ENCODE measurements at places on chromosomes 13 and 19.
A peak's percentile ranks its signal among the peaks of the same experiment; 100 is the strongest.

DNA sequence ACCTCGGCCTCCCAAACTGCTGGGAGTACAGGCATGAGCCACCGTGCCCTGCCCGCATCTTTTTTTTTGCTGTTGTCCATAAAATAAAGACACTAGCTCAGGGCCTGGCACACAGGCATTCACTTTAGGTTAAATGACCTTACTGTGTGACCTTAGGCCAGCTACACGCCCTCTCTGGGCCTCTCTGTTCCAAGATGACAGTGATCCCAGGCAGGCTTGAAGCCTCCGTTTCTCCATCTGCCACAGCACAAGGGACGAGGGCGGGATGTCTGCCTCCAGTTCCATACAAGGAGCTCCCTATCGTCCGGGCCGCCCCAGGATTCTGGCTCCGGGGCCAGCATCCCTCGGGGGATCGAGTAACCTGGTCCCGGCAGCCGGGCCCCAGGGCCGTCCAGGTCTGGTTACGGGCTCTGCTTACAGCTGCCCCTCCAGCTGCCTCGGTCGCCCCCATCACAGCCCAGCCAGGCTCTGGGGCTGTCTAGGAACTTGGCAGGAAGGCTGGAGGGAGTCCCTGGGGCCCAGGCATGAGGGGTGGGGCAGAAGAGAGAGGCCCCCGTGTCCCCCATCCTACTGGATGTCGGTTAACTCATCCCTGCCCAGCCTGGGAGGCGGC, 11.9 kb upstream of the SEMA6B start:
- no peak for DNase-seq

DNA sequence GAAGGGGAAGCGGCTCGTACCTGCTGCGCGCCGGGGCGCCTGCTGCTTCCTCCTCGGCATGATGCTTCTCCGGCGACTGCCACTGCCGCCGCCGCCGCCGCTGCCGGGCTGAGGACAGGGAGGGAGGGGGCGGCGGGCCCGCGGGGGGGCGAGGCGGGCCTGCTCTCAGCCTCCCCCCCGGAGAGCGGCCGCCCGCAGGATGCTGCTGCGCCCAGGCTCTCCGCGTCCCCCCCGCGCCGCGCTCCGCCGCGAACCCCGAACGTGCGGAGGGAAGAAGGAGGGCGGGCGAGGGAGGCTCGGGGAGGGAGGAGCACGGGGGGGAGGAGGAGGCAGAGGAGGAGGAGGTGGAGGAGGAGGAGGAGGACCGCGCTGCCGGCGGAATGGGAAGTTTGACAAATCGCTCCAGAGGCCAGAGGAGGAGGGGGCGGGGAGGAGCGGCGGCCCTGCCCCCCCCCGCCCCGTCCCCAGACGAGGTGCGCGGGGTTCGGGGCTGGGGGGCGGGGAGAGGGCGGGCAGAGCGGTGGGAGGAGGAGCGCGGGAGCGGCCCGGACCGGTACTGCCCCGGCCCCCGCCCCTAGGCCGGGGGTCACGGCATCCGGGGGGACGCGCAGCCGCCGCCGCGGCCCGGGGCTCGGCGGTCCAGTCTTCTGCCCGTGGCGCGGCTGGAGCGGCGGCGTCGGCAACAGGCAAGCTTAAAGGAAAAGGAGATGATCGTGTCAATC, at the start of gene TSHZ3:
Gene TSHZ3, minus strand, starts transcription at position 277 of the 722 bp plus-strand sequence. Its CDS starts 217 bp downstream, at position 60.
- DNase-seq = peak; percentile 51

DNA sequence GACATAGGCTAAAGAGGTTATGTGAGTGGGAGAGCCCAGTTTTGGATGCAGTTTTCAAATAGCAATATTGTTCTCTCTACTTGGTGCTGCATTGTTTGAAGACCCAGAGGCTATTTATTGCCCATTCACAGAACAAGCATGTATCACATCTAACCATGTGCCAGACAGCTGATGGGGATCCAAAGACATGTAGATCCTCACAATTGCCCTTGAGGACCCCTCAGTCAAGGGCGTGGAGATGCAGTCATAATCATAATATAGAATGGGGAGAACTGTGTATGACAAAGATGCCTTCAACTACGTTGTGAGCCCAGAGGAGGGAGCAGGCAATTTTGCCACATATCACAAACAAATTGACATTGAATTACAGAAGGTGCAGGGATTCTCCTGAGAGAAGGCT, 70.5 kb downstream of the NHLRC3 start:
- DNase-seq = no peak

DNA sequence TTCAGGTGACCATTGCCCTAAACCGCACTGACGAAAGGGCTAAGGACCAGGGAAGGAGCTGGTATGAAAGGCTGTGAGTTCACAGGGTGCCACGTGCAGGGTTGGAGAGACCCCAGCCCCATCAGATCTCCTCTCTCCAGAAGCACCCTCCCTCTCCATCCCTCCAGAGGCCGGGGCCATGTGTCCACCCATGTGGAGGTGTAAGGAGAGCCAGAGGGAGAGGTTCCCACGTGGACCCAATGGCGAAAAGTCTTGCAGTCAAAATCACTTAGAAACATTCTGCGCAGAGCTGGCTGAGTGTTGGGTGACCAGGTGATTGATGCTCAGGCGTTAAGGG, 168.3 kb downstream of the COL4A1 start:
- no peak for DNase-seq

DNA sequence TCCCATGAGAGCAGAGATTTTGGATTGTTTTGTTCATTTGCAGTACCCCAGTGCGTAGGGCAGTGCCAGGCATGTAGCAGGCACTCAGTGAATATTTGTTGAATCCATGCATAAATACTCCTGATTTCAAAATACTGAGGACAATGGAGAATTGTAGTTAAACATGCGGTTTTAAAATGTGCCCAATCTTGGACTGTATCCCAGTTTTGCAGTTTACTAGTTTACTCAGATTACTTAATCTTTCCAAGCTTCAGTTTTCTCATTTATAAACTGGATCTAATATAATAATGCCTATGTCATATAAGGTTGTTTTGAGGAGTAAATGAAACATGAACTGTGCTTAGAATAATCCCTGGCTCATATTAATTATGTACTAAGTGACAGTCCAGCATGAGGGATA, 39.0 kb downstream of the RCBTB2 start:
- DNase-seq = no peak

- DNase-seq = no peak
Observed at GRCh38 chr13:98875146-98875729, 102.6 kb downstream of the DOCK9 start.

DNA sequence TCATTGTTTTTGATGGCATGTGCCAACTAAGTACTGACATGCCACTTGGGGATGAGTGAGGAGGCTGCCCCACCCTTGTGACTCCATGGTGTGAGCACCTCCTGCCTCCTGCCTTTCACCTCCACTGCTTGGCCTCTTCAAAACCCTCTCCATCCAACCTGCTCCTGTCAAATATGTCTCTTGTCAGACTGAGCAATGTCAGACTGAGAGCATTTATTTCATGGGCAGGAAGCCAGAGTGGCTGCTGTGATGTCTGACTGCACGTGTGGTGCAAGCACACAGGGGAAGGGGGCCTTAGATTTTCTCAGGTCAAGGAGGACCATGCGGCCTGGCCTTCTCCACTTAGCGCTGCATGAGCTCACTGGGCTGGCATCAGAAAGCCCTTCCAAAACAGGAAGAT, 68.3 kb downstream of the STARD13 start:
- no peak for DNase-seq

DNA sequence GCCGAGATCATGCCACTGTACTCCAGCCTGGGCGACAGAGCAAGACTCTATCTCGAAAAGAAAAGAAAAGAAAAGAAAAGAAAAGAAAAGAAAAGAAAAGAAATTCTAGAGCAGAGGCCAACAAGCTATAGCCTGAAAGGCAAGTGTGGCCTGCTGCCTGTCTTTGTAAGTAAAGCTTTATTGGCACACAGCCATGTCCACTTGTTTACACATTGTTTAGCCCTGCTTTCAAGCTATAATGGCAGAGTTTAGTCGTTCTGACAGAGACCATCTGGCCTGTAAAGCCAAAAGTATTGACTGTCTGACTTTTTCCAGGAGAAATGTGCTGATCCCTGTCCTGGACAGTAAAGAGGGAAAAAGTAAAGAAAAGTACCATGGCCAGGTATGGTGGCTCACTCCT, 18.3 kb downstream of the NWD1 start:
- DNase-seq = no peak

- DNase-seq = no peak
Observed at GRCh38 chr13:113588394-113589111, 4.0 kb downstream of the TFDP1 start.

- no peak for DNase-seq
Observed at GRCh38 chr13:59771272-59771671, 392.5 kb downstream of the DIAPH3 start.

GRCh38 chr19:31532034-31532433, 182.8 kb upstream of the TSHZ3 start:
- DNase-seq = no peak

DNA sequence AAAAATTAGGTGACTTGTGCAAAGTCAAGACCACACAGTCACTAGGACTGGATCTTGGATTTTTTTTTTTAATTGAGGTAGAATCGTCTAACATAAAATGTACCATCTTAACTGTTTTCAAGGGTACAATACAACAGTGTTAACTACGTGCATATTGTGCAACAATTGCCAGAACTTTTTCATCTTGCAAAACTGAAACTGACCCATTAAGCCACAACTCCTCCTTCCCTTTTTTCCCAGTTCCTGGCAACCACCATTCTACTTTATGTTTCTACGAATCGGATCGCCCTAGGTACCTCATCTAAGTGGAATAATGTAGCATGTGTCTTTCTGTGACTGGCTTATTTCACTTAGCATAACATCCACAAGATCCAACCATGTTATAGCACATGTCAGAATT, 37.5 kb upstream of the POMP start:
- no peak for DNase-seq

DNA sequence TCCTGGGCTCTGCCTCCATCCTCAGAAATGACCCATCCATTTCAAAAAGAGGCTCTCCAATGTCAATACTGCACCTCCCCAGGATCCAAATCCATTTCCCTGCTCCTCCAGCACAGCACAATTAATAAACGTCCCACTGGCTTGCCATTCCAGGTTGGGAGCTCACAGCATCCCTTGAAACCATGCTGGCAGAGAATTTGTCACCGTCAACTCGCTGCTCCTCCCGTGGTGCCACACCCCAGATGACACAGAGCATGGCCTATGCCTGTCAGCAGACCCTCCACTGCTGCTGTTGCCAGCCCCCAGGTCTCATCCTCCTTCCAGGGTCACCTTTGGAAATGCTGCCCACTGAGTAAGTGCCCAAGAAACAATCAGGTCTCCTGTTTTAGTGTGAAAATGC, 53.0 kb upstream of the UQCRFS1 start:
- DNase-seq = no peak

DNA sequence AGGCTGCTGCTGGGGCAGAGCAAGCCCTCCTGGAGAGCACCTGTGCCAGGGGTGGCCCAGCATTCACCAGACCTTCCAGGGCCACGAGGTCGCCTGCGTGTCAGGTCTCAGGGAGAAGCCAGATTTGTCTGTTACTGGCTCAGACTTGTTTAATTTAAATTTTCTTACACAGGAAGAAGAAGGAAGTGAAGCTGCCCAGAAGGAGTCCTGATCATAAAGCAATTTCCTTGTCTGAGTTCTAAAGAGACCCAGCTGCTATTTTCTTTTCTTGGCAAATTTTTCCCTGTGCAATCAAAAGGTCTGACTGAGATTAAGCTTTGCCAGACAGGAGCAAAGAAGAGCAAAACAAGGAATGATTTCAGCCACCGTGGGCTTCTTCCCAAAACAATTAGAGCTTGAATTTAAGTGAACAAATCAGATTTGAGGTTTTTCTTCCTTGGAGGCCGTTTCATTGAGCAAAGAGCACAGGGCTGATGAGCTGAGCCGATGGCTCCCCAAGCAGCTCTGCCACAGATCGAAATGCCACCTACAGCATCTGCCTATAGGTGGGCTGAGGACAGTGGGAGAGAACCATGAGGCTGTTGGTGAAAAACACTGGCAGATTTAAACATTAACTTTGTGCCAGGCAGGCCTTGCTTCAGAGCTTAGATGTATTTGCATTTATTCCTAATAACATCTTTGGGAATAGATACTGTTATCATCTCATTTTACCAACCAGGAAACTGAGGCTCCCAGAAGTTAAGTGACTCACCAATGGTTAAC, 40.1 kb downstream of the HSPH1 start:
- DNase-seq = no peak

GRCh38 chr13:64910096-64910495, 2320.0 kb downstream of the PCDH9 start:
- no peak for DNase-seq

DNA sequence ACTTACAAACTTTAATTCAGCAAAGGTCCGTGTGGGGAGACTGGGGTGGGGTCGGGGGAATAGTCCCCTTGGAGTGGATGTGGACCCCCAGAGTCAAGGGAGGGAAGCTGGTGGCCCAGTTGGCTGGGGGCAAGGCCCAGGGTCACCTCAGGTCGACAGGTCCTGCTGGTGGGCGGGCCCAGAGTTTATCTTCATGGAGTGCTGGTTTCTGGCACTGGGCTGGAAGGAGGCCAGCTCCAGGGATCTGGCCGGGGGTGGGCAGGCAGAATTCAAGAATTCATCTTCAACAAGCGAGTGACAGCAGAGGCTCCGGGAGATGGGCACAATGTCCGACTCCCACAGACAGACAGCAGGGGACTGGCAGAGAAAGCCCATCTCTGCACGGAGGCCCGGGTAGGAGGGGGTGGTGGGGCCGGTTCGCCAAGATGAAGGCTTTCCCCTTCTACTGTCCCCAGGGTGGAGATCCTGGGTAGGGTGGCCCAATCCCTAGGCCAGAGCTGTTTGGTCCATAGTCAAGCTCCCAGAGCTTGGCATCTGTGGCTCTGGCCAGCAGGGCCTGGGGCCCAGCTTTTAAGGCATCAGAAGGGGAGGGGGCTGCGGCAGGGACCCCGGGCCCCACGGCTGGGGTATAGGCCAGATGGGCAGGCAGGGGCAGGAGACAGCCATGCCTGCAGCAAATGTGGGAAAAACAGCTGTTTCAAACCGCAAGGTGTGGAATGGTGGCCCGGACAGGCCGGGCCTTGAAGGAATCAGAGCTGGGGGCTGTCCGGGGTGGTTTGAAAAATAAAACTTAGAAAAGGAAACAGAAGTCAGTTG, 622 bp upstream of the FDX2 start:
- no peak for DNase-seq

DNA sequence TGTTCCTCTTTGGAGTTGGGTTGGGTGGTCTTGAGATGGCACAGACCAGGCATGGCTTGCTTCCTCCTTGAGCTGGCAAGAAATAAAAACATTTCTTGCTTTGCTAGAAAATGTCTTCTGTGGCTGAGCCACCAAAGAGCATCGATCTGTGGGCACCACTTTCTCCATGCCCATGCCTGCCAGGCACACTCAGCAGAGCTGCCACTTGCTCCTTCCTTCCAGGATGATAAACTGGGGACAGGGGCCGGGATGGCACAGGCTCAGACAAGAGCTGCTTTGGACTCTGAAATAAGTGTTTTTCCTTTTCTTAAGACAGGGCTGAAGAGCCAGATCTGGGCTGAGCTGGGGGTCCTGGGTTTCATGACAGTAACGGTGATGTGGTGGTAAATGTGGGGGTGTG, 32.8 kb downstream of the NFIX start:
- no peak for DNase-seq

GRCh38 chr19:13098277-13099072, 4.2 kb downstream of the LYL1 start:
- DNase-seq = no peak

Data from T1000 (cell line).